Nephron progenitor cell (in vitro differentiated cells): ENCODE measurements at places on chromosomes 13 and 19.
A peak's percentile ranks its signal among the peaks of the same experiment; 100 is the strongest.

GRCh38 chr19:18762125-18763023, 28.7 kb downstream of the COMP start:
- no peak for DNase-seq

DNA sequence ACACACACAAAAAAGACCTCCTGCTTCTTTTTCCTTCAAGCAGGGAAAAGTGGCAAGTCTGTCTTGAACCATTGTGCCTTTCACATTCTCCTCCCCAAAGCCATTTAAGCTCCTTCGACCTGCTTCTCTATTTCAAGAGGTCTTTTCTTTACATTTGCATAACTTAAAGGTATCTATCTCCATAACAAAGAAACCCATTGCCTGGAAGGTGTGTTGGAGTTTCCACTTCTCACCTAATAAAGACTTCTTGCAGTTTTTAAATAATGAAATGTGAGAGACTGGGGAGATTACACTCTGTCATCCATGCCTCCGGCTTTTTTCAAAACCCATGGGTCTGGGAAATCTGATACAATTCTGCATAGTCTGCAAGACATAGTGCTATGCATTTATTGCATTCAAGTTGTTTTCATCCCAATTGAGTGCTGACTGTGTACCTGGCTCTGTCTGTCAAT, 41.8 kb upstream of the NBEA start:
- no peak for DNase-seq

DNA sequence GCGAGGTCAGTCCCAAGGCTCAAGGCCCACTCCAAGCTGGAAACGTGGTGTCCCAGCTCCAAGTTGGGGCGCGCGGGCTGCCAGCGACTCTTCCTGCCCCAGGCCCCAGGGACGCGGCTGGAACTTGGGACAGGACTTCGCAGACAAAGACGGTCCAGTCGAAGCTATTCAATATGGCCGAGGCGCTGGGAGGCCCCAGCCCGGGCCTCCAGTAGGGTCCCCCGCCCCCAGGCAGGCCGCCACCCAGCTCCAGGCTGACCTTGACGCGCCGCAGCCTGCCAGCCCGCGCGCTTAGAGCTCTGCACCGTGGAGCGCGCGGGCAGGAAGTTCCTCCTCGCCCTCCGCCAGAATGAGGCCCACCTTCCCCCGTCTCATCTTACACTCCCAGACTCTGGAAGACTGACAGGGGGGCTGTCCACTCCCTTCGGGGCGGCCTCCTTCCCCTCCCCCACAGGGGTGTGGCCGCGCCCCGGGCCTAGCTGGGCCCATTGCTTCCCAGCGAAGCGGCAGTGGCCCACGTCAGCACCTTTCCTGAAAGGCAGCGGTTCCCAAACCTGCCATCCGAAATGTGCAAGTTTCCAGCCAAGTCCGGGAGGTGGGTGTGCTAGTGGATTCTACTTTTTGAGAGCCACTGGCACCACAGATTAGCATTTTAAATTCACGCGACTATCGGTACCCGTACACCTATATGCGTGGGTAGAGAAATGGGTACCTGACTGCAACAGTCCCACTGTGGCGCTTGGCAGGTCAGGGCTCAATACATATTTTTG, at the start of gene CCDC8:
Gene CCDC8 (minus strand): TSS at position 303 of the 770 bp plus-strand sequence. CDS start 754 bp downstream, outside the sequence.
- peak; percentile 91 for DNase-seq

GRCh38 chr13:66977161-66977560, 253.0 kb downstream of the PCDH9 start:
- no peak for DNase-seq

DNA sequence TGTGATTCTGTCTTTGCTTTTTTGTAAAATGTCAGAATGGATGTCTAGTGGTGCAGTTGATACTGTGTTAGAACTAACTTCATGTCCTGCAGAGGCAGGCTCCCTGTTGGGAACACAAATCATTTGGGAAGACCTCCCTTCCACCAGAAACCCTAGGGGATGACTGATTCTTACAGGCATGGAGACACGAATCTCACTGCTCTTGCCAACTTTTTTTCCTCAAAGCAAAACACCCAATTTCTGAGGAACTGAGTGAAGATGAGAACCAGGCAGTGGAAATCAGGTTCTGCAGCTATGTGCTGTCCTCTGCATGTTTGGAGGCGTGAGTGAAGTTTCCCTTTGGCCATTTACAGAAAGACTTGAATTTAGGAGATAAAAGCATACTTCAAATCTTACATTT, 87.5 kb upstream of the CSNK1A1L start:
- no peak for DNase-seq

DNA sequence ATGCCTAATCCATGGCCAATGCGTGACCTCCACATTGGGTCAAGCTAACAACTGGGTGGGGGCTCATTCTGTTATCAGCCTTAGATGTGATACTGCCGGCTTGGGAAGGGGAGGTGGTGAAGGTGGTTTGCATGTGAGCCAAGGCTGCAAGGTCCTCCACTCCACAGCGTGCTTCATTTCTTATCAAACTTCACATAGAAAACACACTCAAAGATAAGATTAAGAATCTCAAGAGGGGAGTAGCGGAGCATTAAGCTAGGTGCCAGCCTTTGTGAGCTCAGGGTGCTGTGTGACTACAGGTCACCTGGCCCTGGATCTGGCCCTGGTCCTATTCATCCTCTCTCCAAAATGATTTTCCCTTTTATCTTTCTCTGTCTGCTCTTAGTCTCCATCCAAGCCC, 13.3 kb upstream of the ARGLU1 start:
- no peak for DNase-seq

- DNase-seq: no peak
Observed at GRCh38 chr13:38785042-38785441, 98.2 kb downstream of the FREM2 start.

DNA sequence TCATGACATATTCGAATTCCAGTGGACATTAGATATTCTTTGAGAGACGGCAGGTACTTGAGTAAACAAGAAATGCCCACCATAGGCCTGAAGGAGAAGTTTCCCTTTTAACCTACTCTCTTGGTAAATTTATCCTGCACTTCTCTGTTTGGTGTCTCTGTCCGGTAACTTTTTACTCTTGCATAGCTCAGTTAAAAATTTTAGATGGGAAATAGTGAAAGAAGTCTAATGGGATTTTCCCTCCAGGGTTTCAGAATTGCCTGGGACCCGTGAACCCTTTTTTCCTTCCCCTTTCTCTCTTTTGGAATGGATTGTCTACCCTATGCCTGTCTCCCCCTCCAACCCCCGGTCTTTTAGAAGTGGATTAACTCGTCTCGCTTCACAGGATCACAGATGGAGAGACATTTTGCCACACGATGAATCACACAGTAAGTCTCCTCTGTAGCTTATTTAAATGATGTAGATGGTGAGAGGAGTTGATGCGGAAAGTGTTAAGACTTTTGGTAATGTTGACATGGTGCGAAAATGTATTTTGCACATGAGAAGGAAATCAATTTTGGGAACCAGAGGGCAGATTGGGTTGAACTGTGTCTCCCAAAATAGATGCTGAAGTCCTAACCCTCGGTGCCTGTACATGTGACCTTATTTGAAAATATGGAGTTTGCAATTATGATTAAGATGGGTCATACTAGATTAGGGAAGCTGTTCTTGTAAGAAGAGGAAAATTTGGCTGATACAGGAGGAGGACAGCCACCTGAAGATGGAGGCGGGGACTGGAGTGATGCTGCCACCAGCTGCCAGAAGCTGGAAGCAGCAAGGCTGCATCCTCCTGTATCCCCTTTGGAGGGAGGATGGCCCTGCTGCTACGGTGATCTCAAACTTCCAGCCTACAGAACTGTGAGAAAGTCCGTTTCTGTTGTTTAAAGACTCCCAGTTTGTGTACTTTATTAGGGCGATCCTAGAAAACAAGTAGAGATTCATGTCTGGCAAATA, 711 bp upstream of the MIPEP start:
- DNase-seq: no peak

DNA sequence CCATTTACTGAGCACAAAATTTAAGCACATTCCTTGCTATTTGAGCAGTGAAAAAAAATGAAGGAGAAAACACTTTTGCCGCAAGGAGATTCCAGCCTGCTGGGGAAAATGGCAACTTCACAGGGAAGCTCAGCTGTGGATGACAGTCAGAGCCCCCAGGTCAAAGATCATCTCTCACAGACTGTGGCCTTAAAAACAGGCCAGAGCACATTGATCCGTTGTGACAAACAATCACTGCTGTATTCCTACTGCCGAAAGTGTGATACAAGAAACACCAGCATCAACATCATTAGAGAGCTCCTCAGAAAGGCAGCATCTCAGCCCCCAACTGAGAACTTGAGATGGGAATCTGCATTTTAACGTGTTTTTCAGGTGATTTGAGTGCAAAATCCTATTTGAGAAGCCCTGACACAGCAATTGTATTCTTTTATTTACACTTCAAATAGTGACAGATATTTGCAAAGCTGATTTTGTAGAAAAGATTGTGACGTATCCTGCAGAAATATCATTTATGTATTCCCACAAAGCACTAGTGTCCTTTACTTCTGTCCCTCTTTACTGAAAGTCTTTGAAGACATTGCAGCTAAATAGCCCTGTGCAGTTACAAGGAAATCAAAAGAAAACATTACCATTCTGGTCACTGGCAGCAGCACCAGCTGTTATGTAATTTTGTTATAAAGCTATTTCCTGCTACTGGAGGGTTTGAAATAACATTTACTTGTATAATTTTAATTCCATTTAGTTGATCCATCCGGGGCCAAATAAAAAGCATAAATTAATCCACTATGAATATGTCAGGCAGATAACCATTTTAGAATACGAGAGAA, 652.0 kb downstream of the LIG4 start:
- no peak for DNase-seq

- no peak for DNase-seq
Observed at GRCh38 chr13:110443622-110444225, 117.8 kb downstream of the RAB20 start.

- DNase-seq: no peak
Observed at GRCh38 chr19:45791744-45792469, 738 bp downstream of the DMWD start.

DNA sequence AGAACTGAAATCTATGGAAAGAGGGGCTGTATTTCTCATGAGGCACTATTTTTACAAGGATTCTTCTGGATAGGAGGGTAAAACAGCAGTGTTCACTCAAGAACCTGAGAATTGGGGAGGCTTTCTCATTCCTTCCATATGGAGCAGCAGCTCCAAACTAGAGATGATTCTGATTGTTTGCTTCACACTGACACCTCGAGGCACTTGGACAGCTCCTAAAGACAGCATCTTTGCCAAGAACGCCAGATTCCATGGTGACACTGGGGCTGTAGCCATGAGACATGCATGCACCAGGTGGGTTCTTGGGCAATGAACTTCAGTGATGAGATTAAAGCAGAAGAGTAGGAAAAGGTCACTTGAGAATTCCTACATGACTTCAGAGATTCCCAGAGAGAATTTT, 361.5 kb upstream of the HTR2A start:
- DNase-seq: no peak

DNA sequence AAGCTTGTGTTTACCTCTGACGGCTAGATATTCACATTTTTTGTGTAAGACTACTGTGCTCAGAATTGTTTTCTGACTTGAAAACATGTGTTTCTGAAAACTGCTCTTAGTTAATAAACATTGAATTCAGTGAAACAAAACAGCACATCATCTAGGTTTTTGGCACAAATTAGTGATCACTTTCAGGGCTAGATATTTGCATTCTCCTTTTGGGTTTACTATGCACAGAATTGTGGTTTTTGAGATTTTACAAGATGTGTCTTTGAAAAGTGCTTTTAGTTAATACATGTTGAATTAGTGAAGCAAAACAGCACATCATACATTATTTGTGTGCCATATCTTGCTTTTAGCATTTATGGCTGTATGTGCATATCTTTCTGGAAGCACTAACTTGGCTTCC, 8.2 kb upstream of the PARP4 start:
- DNase-seq: no peak

GRCh38 chr13:27007166-27007565, 164.4 kb downstream of the USP12 start:
- no peak for DNase-seq

- DNase-seq: no peak
Observed at GRCh38 chr19:49309087-49309486, 15.9 kb downstream of the SLC6A16 start.

- DNase-seq: no peak
Observed at GRCh38 chr13:27619093-27619727, 1.1 kb downstream of the LNX2 start.

DNA sequence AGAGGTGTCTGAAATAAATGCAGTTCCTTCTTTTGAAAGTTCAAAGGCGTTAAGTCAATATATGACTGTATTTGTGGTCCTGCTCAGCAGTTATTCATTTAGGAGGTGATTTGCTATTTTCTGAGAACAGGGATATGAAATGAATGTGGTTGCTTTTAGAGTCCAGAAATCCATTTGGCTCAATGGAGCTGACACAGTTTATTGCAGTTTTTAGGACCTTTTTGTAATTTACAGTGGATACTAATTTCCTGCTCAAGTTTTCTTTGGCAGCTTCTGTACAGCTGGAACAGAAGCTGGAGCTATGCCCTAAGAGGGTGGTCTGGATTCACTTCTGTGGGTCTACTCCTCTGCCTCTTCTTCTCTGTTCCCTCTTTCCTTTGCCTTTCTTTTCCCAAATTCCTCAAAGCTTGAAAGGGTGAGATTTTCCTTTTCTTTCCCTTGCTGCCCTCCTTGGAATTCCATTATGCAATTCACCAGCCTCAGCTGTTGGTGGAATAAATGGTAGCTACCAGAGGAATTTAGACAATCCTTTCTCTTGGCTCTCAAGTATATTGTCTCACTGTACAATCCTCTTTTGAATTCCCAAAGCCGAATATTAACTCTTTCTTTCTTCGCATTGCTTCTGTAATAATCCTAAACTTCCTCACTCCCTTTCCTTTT, 39.9 kb downstream of the ITGBL1 start:
- no peak for DNase-seq

GRCh38 chr19:40223135-40223822, 3.2 kb downstream of the CCNP start:
- DNase-seq: no peak

GRCh38 chr19:36060430-36060829, 5.7 kb downstream of the WDR62 start:
- peak; percentile 32 for DNase-seq

- no peak for DNase-seq
Observed at GRCh38 chr13:24269821-24270220, 39.6 kb upstream of the C1QTNF9 start.

- no peak for DNase-seq
Observed at GRCh38 chr13:89113744-89114143, 1442.6 kb downstream of the SLITRK5 start.

GRCh38 chr19:3041327-3041726, 12.2 kb upstream of the TLE2 start:
- no peak for DNase-seq

DNA sequence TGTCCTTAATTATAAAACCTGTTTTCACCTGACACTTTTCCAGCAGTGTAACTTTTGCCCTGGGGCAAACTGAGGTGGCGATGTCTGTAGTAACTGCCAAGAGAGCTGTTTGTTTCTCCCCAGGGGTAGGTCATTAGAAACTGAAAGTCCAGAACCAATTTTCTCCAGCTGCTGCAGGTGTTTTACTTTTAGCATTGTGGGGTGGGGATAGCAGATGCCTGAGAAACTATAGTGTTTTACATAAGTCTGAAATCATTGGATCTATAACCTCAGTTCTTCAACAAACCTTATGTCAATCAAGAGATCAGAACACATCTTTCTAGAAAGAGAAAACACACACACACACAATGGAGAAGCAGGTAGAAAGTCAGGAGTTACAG, 92.7 kb downstream of the LHFPL6 start:
- DNase-seq: no peak
